MV-4-11 (cell line): ENCODE measurements at places on chromosomes 7 and 10.

DNA sequence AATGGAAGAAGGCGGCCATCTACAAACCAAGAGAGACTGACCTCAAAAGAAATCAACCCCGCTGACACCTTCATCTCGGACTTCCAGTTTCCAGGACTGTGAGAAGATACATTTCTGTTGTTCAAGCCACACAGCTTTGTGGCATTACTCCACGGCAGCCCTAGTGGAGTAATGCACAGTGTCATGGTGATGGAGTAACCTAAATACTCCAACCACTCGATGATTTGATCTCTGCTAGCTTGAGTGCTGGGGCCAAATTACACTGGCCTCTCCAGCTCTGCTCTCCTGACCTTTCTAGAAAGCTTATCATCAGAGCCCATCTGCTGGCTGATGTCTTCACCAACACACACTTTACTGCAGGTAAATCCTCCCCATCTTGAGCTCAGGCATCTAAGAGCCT, 52.2 kb downstream of the GALNT17 start:
- no peak for DNase-seq

DNA sequence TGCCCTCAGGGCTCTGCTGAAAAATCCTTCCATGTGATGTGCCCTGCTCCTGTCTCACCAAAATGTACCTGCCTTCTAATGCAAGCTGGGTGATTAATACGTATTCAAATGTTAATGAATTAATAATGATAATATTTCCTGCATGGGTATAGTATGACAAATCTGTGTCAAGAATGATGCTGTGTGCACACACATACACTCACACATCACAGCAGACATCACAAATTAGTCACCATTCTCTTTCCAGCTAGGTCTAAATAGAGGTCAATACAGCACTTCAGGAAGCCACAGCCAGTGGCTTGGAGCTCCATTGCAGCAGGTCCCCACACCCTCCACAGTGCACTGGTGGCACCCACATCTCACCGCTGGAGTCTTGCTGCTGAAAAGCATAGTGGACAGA, 681.2 kb upstream of the NRP1 start:
- DNase-seq = no peak

- no peak for DNase-seq
Measured at GRCh38 chr7:2969398-2970306, 74.0 kb downstream of the CARD11 start.

DNA sequence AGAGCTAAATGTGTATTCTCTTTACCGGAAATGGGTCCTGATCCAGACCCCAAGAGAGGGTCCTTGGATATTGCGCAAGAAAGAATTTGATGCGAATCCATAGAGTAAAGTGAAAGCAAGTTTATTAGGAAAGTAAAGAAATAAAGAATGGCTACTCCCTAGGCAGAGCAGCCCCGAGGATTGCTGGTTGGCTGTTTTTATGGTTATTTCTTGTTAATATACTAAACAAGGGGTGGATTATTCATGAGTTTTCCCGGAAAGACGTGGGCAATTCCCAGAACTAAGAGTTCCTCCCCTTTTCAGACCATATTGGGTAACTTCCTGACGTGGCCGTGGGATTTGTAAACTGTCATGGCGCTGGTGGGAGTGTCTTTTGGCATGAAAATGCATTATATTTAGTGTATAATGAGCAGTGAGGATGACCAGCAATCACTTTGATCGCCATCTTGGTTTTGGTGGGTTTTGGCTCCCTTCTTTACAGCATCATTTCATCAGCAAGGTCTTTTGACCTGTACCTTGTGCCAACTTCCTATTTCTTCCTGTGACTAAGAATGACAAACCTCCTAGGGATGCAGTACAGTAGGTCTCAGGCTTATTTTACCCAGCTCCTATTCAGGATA, 60.4 kb downstream of the ARL4A start:
- DNase-seq = peak; percentile 17
